Type B pancreatic cell (in vitro differentiated cells): ENCODE measurements at places on chromosomes 4 and X.

- no peak for DNase-seq
Observed at GRCh38 chrX:5876984-5877596, 351.6 kb downstream of the NLGN4X start.

GRCh38 chr4:32686123-32686522, 1966.0 kb downstream of the PCDH7 start:
- no peak for DNase-seq

DNA sequence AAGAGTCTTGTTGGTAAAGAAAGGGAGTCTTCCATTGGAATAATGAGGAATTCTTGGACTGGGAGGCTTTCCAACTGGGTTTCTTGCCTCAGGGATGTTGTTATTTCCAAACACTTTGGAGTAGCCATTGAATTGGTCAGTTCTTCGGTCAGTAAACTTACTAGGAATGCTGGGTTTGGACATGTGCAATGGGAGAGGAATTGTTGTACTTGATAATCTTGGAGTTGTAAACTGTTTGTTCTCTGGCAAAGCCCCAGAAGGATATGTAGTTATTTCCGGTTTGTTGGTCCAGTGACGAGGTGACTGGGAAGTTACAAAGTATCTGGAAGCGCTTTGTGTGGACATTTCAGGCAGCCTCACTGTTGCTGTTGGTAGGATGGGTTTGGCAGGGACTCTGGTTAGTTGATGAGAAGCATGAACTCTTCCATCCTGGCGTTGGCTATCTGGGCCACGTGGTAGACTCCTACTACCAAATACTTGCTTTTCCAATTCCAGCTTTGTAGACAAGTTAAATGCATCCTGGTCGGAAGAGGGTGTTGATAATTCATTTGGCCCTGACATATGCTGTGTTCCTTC, 25.9 kb downstream of the MXRA5 start:
- no peak for DNase-seq

DNA sequence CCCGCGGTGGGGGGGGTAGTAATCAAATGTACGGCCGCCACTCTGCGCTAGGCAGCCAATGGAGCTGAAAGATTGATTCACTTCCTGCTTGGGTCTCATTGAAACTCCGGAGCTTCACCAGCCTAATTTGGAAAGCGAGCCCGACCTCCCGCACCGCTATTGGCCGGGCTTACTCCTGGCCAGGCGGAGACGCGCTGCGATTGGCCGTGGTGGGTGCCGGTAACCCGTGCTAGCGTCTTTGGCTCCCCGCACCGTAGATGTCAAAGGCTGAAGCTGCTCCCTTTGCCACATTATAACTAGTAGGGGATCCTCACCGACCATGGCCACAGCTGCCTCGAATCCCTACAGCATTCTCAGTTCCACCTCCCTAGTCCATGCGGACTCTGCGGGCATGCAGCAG, at the start of gene POU3F4:
Gene POU3F4 (plus strand): TSS at position 285 of the 400 bp plus-strand sequence. CDS start 35 bp downstream, at position 320.
- no peak for DNase-seq

DNA sequence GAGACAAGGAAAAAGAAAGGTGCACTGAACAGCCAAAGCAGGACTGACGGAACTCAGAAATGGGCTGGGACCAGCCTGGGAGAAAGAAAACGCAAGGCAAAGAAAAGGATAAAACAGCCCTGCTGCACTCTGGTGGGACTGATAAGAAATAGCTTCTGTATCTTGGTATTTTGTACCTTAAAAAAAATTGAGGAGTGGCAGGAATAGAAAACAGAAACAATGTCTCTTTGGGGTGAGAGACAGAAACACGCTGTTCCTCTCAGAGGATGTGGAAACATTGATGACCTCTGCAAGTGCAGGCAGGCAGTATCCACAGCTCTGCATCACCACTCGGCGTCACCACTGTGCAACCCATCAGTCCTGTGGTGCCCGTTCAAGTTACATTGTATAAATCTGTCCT, 152.5 kb upstream of the SPRY1 start:
- DNase-seq = no peak
